ENCODE measurements at places on chromosomes 2 and 18.
A peak's percentile ranks its signal among the peaks of the same experiment; 100 is the strongest.

- DNase-seq: no peak
Measured at GRCh38 chr18:55144193-55144930, 185.1 kb upstream of the CCDC68 start.

GRCh38 chr2:183868153-183868552, 730.2 kb upstream of the ZNF804A start:
- DNase-seq: no peak

GRCh38 chr2:127593228-127594115, 52.5 kb upstream of the GPR17 start:
- no peak for DNase-seq

DNA sequence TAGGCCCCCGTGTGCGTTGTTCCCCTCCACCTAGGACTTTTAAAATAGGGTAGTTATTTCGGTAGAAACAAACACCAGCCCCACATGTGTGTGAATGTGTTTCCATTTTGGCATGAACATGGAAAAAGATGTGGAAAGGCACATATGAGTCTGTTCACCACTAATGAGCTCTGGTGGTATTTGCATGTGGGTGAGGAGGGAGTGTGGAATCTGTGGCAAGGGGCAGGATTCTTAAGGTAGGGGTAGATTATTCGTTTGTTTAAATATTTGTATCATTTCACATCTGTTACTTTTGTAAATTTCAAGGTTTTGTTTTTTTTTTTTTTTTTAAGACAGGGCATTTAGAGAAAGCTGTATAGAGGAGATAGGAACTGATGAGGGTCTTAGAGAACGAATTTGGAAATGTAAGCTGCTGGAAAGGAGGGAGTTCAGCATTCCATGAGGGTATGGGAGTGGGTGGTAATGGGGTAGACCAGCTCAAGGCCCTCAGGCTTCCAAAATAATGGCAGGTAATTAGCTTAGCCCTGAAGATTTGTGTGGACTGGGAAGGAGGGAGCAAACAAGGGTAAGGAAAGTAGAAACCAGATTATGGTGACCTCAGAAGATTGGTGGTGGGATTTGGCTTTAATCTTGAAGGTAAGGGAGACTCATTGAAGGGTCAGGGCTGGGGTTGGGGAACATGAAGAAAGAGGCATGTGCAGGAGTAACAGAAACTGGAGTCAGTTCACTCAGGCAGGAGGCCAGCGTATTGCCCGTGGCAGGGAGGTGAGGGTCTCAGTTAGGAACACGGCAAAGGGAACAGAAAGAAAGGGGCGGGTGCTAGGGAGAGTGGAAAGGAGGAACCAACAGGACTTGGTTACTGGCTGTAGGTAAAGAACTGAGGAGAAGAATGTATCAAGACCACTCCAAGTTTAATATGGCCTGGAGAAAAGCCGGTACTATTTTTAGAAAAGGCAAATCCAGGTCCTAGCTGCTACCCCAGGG, 123.6 kb downstream of the PLB1 start:
- no peak for DNase-seq

DNA sequence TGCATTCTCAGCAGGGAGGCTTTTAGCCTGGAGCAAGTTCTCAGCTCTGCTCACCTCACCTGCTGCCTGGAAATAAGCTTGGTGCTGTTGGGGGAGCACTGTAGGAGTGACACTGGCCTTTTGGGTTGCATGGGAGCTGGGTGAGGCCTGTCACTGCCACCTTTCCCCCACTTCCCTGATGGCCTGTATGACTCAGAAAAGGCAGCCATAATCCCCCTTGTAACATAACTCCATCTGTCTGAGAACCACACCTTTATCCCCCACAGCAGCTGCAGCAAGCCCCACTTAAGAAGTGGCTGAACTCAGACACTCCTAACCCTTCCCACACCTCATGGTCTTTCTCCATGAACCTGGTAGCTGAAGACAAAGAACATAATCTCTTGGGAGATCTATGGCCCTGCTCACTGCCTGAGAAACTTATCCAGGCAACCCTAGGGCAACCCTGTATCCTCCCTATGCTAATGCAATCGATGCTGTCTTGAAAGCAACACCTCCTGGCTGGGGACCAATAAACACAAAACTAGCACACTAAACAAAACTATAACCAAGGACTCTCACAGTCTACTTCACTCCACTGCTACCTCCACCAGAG, 258.9 kb upstream of the OSR1 start:
- no peak for DNase-seq

- DNase-seq: no peak
Measured at GRCh38 chr2:28993206-28993960, 12.3 kb downstream of the TOGARAM2 start.

- peak; percentile 20 for DNase-seq
Measured at GRCh38 chr2:85266146-85267041, 61.4 kb downstream of the TGOLN2 start.

Data from stimulated activated CD8-positive, alpha-beta memory T cell treated with anti-CD3 and anti-CD28 coated beads, Interleukin-15, amount 100 ng/mL, for 4 hours (primary cell).